ENCODE measurements at places on chromosomes 3 and 15. TPM values are rescaled to one million over a fixed set of nuclear protein-coding genes. Genes with fewer than 3 reads are reported as not detected.
A peak's percentile ranks its signal among the peaks of the same experiment; 100 is the strongest.

Gene CCNB2
- 0.26 TPM for polyA plus RNA-seq

DNA sequence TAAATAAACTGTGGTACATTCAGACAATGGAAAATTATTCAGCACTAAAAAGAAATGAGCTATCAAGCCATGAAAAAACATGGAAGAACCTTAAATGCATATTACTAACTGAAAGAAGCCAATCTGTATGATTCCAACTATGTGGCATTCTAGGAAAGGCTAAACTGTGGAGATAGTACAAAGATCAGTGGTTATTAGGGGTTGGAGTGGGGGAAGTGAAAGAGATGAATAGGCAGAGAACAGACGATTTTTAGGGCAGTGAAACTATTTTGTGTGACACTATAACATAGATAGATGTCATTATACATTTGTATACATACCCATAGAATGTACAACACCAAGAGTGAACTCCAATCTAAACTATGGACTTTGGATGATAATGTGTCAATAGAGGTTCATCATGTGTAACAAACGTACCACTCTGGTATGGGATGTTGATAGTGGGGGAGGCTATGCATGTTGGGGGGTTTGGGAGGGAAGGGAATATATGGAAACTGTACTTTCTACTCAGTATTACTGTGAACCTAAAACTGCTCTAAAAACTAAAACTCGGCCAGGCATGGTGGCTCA is 29.0 kb downstream of the RAB27A start:
- no peak overlapping the region for H3K27ac ChIP-seq
- no peaks in the 10 kb centered on the region for H3K36me3 ChIP-seq
- H3K4me1 ChIP-seq = no peaks in the 10 kb centered on the region
- DNase-seq = no peak
- no peak overlapping the region for H3K4me3 ChIP-seq

DNA sequence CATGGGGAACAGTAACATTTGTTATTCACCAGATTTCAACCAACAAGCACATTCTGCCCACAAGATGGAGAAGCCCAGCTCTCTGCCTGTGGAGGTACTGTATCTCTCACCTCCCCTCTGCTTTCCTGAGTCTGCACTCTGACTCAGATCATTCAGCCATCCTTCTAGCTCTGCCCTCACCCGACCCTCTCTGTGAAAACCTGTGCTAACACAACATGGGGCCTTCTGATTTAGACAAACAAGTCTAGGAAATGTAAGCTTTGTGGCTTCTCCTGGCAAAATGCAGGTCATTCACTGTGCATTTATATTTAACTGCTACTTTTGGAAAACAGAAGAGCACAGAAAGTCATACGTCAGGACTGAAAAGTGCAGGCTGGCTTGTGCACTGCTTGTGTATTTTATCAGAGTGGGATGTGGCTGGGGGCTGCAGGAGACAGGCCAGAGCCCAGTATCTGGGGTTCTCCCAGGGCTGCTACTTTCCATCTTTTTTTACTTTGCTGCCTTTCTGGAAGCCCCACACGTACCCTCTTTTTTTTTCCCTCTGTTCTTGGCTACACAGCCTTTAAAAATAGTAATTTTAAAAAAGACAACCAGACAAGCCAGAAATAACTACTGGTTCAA is 50.8 kb downstream of the SUSD5 start:
- no peaks in the 10 kb centered on the region for H3K4me1 ChIP-seq
- no peak for DNase-seq
- H3K36me3 ChIP-seq = no peaks in the 10 kb centered on the region
- no peak overlapping the region for H3K27ac ChIP-seq
- no peak overlapping the region for H3K4me3 ChIP-seq

- H3K36me3 ChIP-seq = peaks cover 29% of the 10 kb centered on the region
- peak within 1 kb of the TSS; percentile 96 for H3K4me3 ChIP-seq
- no peaks in the 10 kb centered on the region for H3K27me3 ChIP-seq
- peaks cover 8% of the 10 kb centered on the region for H3K4me1 ChIP-seq
Observed at GRCh38 chr15:101277038-101277822, at the start of gene SELENOS. Gene SELENOS (minus strand): TSS chr15:101277485. CDS start chr15:101277417, 68 bp downstream.

DNA sequence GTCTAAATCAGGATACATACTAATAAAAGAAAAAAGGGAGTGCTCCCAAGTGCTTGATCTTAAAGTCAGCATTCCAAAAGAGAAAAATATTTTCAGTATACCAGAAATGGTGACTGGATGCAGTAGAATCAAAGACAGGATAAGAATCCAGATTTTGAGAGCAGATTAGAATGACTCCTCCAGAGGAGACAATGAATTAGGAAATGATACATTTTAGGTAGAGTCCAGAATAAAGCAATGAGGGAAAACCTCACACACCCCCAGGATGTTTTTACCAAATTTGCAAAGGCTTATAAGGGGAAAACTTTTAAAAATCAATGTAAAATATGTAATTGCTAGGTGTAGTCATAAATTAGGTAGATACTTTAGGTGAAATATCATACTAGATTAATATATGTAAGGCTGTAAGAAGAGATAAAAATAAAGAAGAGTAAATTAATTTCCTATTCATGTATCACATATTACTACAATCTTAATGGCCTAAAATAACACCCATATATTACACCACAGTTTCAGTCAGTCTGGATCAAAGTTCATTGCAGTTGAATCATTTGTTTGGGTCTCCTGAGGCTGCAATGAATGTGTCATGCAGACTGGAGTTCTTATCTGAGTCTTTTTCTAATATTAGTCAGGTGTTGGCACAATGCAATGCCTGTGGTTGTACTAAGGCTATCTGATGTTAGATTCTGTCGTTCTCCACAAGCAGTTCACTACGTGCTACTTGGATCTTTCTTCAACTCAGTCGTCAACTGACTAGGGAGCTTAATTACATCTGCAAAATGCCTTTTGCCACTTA is 547.8 kb upstream of the EPHA6 start:
- DNase-seq = no peak
- H3K27ac ChIP-seq = no peak overlapping the region
- H3K27me3 ChIP-seq = no peaks in the 10 kb centered on the region

GRCh38 chr3:46318207-46318927 is 35.5 kb upstream of the CCR2 start:
- no peaks in the 10 kb centered on the region for H3K27me3 ChIP-seq
- H3K4me1 ChIP-seq = no peaks in the 10 kb centered on the region
- no peak for DNase-seq
- no peak overlapping the region for H3K4me3 ChIP-seq
- H3K27ac ChIP-seq = no peak overlapping the region
- no peaks in the 10 kb centered on the region for H3K36me3 ChIP-seq

- peaks cover 3% of the 10 kb centered on the region for H3K4me1 ChIP-seq
- H3K27me3 ChIP-seq = no peaks in the 10 kb centered on the region
- peak; percentile 44 for DNase-seq
- H3K27ac ChIP-seq = no peak overlapping the region
Observed at GRCh38 chr3:49652903-49653415, 21.2 kb upstream of the APEH start.

Data from kidney (tissue), 22 donors.